ENCODE measurements at places on chromosomes 4 and X. TPM values are rescaled to one million over a fixed set of nuclear protein-coding genes. Genes with fewer than 3 reads are reported as not detected.

Gene TRIM75
- polyA plus RNA-seq, result 0.08 TPM

DNA sequence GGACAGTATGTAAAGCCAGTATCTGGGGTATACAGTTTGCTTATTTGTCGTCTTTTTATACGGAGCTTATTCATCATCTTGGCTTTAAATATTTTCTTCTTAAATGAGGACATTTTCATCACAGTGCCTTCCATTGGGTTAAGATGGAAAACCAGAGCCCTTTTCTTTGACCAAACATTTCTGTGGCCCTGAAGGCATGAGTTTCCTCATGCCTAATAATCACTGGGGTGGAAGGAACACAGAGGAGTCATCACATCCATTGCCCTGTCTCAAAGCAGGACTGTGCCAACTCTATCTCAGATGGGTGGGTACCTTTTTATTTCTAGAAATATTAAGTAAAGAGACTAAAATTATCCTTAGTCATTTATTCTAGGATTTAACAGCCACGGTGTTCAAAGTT is 40.0 kb downstream of the CHRDL1 start:
- DNase-seq, result no peak

DNA sequence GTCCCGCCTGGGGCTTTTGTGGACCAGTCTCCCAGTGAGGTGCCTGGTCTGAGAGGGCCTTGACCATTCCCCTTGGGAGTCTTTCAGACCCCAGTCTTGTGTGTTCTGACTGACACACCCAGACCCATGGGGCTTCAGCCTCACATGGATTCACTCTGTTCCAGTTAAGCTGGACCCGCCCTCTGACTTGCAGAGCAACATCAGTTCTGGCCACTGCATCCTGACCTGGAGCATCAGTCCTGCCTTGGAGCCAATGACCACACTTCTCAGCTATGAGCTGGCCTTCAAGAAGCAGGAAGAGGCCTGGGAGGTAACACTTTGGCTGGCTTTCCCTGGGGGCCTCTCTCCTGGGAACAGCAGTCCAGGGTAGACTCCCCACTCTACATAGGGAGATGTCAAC is 6.8 kb downstream of the IL9R start:
- DNase-seq, result no peak

DNA sequence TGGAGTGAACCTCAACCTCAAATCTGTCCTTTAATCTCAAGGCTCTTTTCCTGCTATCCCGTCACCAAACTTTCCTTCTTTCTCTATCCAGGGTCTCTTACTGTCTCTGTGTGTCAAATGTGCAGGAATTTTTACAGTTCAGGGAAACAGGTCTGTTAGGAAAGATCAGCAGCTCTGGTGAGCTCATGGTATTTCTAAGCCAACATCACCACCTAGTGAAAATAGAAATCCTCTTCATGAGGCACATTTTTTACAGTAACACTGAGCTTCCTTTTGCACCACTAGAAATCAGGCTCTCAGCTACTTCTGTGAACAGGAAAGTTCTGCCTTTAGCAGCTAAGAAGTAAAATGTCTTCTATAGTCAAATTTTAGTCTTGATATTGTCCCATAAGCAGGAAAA is 39.6 kb downstream of the NUDT11 start:
- DNase-seq, result no peak

DNA sequence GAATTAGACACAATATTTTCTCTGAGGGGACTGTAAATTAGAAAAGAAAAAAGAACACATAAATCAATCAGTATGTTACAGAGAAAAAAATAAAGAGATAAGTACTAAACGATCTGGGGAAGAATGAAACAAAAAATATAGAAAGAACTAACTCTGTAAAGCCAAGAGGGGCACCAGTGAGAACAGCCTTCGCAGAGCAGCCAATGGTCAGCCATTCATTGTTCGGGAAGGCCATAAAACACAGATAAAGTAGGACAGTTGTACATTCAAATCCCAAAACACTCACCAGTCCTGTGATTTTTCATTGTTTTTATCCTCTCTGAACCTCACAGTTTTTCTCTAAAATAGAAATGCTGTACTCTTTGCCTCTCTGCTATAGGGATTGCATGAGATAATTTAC is 127.9 kb downstream of the NEK1 start:
- DNase-seq, result no peak

DNA sequence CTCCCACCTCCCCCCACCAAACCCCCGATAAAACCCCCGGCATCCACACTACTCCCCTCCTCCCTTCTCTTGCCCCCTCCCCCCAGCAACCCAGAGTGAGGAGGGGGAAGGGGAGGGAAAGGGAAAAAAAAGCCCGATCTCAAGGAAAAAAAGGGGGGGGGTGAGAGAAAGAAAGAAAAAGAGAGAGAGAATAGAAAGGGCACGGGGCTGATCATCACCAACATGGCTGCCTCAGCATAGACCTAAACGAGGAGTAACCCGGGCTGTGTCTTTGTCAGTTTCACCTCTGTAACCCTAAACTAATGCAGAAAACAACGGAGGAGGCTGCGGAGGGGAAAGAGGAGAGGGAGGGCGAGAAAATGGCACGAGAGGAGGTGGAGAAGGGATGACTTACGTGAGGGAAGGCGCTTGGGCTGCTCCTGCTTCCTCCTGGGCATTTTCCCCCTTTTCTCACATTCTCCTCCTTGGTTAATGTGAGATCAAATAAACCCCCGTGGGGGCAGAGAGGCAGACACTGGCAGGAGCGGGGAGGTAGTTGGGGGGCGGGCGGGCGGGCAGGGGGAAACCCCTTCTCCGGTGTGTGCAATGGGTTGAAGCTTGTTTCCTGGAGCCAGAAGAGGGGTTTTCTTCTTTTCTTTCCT is 532 bp downstream of the ZNF827 start:
- no peak for DNase-seq
